ENCODE measurements at places on chromosomes 1 and 21.

DNA sequence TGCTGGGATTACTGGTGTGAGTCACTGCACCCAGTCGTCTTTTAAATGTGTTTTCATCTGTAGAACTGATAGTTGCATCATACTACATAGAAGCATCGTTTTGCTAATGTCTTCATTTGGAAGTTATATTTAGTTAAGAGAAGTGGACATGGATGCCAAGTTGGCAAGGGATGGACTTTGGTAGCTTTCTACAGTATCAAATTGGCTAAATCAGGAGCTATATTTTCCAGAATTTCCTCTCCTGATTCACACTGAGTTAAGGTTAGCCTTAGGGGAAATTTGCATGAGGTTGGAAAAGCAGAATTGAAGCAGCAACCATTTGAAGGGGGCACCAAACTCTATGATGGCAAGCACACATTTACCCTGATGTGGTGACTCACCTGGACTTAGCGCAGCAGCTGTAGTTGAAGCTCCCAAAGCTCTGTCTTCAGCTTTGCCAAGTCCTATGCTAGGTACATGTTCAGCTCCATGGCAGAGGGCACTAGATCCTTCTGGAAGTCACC is 43.9 kb downstream of the DUSP10 start:
- no peak for DNase-seq

DNA sequence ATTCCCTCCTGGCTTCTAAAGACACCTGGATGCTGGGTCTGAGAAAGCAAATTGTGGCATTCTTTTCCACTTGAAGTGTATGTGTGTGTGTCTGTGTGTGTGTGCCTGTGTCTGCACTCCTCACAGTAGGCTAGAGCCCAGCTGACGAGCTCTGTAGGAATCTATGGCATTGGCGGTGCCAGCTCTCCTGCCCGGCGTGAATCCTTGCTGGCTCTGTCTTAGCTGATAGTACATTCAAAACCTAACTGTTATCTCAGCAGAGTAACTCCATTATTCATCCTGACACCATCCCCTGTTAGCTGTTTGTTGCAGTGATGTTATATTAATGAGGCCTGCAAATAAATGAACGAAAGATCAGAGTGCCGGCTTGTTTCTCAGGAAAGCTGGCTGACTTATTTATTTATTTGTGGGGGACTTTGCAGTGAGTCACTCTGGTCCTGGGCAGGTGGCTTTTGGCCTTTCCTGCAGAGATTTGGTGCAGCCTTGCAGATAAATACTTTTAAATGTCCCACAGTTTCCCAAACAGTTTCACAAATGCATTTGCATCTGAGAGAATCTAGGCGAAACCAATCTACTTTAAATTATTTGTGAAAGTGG is 160.6 kb upstream of the CD34 start:
- no peak for DNase-seq

GRCh38 chr1:15178571-15179484 is 25.3 kb downstream of the TMEM51 start:
- no peak for DNase-seq

DNA sequence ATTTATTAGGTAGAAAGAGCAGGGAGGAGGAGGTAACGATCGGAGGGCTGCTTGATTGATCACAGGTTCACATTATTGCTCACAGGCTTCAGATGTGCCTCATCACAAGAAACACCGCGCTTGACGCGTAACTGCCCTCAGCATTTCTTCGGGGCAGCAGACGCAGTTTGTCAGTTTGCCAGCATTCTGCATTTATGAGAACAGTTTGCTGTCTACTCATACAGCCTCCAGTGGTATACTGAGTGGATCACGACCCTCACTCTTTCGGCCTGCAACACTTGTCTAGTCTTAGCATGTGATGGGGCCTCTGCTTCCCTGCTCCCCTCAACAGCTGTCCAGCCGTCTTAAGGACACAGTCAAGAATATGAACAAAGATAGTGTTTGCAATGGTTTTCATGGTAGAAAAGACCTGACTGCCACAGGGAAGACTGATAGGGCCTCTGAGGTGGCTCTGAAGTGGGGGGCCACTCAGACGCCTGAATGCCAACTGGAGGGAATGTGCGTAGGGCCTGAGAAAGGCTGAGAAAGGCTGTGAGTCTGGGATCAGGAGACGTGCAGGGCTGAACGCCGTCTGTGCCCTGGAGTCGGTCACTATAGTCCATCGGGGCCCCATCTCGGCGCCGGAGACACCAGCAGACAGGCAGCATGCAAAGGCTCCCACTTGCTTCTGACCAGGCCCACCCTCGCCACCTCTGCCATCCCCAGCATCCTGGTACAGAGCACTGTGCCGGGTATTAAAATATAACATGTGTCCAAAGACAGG is 45.0 kb downstream of the UBE2G2 start:
- DNase-seq: peak; percentile 41

DNA sequence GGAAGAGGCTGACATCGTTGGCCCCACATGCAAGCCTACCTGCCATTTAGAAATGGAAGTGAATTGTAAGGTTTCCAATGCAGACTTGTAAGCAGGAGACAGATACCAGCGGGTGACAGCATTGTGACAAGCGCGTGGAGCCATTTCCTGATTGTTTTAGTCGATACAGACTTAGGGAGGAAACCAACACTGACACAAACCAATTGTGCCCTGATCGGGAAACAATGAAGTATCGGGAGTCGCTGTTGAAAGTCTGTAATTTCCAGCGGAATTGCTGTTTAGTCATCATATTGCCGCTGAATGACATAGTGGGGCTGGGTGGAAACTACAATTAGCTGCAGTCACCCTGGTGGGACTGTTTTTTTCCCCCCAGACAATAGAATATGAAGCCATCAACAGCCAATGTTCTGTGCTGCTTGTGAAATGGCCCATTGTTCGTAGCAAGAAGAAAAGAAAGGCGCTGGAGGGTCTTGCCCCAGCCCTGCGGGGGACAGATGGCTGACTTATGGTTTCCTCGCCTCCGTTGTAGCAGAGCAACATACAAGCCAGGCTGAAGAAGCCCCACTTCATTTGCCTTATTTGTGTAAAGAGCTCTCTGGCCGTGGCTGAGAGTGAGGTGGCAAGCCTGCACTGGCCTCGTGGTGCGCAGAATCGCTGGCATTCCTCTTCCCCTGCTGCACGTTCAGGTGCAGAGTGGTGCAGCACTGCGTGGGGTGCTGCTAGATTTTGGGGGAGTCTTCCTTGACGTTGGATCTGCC is 462.7 kb downstream of the CAMTA1 start:
- no peak for DNase-seq

DNA sequence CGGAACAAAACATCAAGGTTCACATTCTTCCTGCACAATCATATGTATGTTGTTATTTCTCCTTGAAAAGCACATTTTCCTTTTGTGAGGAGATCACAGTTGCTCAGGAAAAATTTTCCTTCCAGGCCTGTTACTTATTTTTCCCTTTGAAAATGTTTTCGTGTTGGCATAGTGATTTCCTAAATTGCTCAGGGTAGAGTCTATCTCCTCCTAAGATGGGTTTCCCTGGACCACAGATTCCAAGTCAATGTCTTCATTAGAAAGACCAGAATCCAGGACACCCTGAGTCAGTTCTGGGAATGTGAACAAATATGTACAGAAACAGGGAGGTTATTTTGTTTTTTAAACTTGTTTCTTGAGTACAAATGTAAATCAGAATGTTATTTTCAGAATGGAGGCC is 94.3 kb upstream of the C1orf105 start:
- DNase-seq: no peak

DNA sequence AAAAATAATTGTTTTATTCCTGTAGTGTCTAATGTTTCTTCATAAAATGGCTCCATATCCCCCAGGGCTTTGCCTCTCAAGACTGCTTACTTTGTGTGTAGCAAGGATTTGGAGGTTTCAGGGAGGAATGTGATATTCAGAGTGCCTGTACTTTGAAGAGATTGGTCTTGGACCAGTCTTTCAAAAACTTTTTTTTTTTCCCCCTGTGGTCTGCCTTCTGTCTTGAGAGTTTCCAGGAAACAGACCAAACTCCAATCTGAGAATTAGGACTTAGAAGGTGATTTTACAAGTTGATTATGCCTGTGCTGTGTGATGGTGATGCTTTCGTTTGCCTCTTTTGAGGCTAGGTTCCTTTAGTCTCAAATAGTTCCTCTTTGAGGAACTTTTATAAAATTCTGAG is 25.9 kb downstream of the GABPA start:
- no peak for DNase-seq

GRCh38 chr1:214957330-214958137 is 125.0 kb upstream of the KCNK2 start:
- DNase-seq: no peak

- DNase-seq: no peak
Observed at GRCh38 chr1:28986306-28986910, 72.0 kb downstream of the EPB41 start.

GRCh38 chr1:67734323-67734690 is 49.3 kb downstream of the GADD45A start:
- no peak for DNase-seq

GRCh38 chr1:214264196-214264595 is 16.8 kb upstream of the SMYD2 start:
- DNase-seq: no peak

DNA sequence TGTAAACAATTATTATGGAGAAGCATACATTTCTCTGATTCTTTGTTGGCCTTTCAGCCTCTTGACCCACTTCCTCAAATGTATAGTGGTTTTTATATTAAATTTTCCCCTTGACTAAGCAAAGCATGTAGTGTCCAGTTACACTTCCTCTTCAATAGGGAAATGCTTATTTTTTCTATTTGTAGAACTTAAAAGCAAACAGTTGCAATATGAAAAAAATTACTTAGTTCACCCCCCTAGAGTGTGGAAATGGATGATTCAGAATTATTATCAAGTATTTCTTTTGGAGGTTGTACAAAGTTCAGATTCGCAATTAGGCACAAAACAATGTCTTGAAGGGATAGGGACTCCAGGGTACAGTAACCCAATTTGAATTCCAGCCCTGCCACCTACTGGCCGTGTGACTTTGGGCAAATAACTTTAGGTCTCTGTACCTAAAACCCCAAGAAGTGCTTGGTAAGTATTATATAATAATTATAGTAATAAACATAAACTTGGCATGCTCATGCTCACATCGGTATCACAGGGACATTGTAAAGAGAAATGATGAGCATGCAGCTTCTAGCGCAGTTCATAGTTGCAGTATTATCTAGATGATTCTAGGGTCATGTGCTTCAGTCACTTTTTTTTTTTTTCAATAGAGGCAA is 28.6 kb upstream of the IFNGR2 start:
- no peak for DNase-seq

GRCh38 chr1:193115629-193116227 is 6.1 kb upstream of the CDC73 start:
- DNase-seq: no peak

- DNase-seq: no peak
Observed at GRCh38 chr21:31011412-31011811, 26.9 kb downstream of the KRTAP19-8 start.

DNA sequence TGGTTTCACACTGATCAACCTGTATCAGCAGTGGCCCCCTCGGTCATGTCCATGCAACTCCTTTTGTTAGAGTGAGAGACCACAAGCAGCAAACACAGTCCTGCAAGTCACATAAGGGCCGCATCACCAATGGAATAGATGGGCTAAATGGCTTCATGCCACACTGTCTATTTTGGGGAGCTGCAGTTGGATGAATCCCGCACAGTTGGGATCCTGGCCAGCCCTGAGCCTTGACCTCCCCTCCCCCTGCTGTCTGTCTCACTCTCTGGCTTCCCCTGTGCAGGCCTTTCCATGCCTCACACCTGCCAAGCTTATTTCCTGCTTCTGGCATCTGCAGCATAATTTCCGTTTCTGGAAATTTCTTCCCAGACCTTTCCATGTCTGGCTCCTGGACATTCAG is 57.0 kb downstream of the CNIH3 start:
- DNase-seq: no peak

- DNase-seq: no peak
Observed at GRCh38 chr1:26259578-26259977, 20.3 kb upstream of the SH3BGRL3 start.

DNA sequence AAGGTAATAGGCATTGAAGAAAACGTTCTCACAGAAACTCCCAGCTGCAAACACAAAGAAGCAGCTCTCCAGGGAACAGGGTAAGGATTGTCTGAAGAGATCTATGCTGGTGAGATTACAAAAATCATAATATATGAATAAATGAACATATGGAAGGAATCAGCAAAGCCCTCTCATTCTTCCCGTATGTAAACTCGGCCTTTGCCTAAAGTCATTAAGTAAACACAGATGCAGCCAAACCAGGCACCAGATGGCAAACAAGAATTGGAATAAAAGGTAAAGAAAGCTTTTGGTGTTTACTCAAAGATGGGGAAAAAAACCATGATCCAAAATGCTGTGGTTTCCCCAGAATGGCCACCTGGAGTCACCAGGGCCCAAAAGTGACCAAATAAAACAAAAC is 76.6 kb upstream of the HOOK1 start:
- no peak for DNase-seq

DNA sequence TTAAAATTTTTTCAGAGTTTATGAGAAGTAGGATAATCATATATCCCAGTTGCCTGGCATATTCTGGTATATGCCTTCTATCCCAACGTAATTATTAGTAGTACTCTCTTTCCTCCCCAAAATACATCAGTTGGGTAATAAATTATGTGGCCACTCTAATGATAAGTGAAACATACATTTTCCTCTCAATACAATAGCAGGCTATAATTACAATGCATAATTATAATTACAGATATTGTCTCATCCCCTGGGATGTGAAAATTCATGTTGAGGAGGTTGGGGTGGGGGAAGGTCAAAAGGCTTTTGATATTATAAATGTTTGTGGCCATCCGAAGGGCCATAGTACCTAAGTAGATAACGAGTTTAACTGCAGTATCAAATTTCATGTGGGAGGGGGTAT is 277.1 kb downstream of the ST6GALNAC3 start:
- no peak for DNase-seq

- peak; percentile 67 for DNase-seq
Observed at GRCh38 chr1:202291961-202292712, 49.6 kb downstream of the UBE2T start.

- no peak for DNase-seq
Observed at GRCh38 chr1:211925016-211925415, 94.5 kb upstream of the LPGAT1 start.

DNA sequence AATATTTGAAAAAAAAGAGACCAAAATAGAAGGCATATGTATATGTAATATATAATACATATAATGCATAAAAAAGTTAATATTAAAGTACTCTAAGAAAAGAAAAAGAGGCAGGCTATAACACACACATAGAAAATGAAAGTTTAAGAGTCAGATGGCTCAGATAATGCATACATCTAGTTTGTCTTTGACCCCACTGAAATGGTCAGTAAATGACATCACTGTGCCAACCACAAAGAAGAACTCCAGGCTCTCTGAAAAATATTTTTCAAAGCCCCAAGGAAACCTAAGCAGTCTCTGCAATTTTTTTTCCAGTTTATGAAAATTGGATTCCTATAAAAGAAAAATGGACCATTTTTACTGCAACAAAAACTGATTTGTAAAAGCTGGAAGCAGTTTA is 55.4 kb upstream of the SCYL3 start:
- no peak for DNase-seq

GRCh38 chr1:184632415-184633175 is 122.1 kb downstream of the EDEM3 start:
- DNase-seq: no peak

GRCh38 chr21:39385299-39386145 is 36.6 kb upstream of the HMGN1 start:
- peak; percentile 91 for DNase-seq

All from aorta (tissue), 5 donors.